RWPE2 (cell line): ENCODE measurements at places on chromosomes 4 and X.

DNA sequence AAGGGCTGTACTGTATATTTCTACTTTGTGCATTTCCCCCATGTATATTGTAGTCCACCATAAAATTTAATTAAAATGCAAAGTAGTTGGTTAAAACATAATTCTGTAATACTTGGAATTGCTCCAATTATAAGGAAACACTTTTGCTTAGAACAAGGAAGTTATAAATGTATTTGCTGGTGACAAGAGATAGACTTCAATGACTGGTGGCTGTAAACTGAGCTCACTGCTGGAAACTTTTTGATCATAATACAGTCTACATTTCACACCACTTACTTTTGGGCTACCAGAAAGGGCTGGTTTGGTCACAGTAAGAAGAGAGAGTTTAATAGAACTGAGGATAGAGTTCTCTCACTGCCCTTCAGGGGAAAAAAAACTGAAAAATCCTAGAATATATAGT, 32.7 kb downstream of the DCAF8L2 start:
- DNase-seq, result no peak
- no peaks in the 10 kb centered on the region for H3K27me3 ChIP-seq
- H3K36me3 ChIP-seq, result no peaks in the 10 kb centered on the region
- no peaks in the 10 kb centered on the region for H3K4me1 ChIP-seq
- H3K4me3 ChIP-seq, result no peak overlapping the region

DNA sequence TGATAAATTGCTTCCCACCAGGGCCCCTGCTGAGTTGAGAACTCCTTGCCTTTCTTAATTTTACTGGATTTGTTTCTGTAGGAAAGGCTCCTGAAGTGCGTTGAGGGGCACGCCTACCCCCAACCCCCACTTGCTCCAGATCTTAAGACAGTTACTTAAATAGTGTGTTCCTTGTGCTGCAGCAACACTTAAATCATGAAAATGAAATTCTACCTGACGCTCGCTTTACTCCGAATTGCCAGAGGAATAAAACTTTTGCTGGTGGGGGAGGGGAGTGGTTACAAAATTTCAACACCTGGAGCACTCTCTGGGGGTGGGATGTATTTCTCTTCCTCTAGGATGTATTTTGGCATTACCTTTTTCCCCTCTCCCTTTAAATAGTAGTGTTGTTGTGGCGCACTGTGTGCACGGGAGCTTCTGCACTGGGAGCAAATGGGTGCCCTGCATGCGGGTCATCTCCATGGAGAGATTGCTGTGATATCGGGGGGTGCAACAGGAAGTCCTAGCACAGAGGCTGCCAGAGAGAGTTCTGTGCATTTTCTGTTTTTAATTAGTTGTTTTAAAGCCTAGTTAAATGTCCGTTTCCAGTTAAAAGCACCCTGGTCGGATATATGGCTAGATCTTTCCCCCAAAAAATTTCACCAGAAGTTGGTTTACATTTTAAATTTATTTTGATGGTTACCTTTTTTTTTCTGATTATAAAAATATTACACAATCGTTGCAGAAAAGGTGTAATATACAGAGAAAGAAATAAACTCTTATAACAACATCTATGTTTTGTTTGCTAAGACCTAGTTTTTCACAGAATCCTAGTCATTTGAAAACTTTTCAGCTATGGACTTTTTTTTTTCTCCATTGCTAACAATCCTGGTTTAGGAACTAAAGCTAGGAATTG, 207.7 kb downstream of the SOWAHB start:
- peak overlapping the region; percentile 66 for H3K27ac ChIP-seq
- peaks cover 15% of the 10 kb centered on the region for H3K36me3 ChIP-seq
- H3K4me3 ChIP-seq, result peak overlapping the region; percentile 61

- H3K4me1 ChIP-seq, result no peaks in the 10 kb centered on the region
- DNase-seq, result no peak
- no peak overlapping the region for H3K4me3 ChIP-seq
- no peaks in the 10 kb centered on the region for H3K27me3 ChIP-seq
These were observed 135.7 kb upstream of the MAMLD1 start for GRCh38 chrX:150227321-150227860.

- H3K4me1 ChIP-seq, result no peaks in the 10 kb centered on the region
- no peak for DNase-seq
- no peak overlapping the region for H3K4me3 ChIP-seq
- no peaks in the 10 kb centered on the region for H3K27me3 ChIP-seq
- no peaks in the 10 kb centered on the region for H3K36me3 ChIP-seq
These were observed 68.5 kb upstream of the TMEM164 start for GRCh38 chrX:109934434-109934833.

DNA sequence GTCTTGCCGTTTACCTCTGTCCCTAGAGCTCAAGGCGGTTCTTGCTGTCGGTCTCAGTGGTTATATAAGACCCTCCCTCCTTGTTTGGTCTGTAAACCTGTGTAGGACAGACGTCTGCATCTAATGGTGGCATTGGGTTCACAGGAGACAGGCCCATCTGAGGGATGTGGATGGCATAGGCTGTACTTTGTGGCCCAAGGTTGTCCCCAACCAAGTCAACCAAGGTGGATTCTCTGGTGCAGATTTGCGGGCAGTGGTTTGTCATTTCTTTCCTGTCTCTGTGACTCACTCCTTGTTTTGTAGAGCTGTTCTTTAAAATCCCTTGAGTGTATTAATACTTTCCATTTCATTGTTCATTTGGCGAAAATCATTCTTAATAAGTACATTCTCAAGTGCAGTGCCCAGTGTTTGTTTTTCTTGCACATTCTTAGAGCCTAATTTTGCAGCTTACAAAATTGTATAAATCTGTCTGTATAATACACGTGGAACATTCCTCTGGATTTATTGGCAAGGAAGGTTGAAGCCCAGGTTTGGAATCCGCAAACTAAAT, 68.0 kb upstream of the TLR2 start:
- H3K27me3 ChIP-seq, result no peaks in the 10 kb centered on the region
- no peak for DNase-seq
- no peaks in the 10 kb centered on the region for H3K4me1 ChIP-seq
- H3K4me3 ChIP-seq, result no peak overlapping the region
- H3K36me3 ChIP-seq, result peaks cover 20% of the 10 kb centered on the region; the same call in 1 of the 2 replicates

- no peak for DNase-seq
- no peaks in the 10 kb centered on the region for H3K36me3 ChIP-seq
- no peaks in the 10 kb centered on the region for H3K27me3 ChIP-seq
- H3K4me3 ChIP-seq, result no peak overlapping the region
- H3K4me1 ChIP-seq, result peaks cover 5% of the 10 kb centered on the region
These were observed 54.0 kb upstream of the AMELX start for GRCh38 chrX:11239230-11239629.

GRCh38 chrX:120514236-120514635, 45.1 kb upstream of the LAMP2 start:
- H3K4me1 ChIP-seq, result peaks cover 7% of the 10 kb centered on the region
- H3K36me3 ChIP-seq, result no peaks in the 10 kb centered on the region
- no peaks in the 10 kb centered on the region for H3K27me3 ChIP-seq
- DNase-seq, result no peak
- no peak overlapping the region for H3K27ac ChIP-seq

DNA sequence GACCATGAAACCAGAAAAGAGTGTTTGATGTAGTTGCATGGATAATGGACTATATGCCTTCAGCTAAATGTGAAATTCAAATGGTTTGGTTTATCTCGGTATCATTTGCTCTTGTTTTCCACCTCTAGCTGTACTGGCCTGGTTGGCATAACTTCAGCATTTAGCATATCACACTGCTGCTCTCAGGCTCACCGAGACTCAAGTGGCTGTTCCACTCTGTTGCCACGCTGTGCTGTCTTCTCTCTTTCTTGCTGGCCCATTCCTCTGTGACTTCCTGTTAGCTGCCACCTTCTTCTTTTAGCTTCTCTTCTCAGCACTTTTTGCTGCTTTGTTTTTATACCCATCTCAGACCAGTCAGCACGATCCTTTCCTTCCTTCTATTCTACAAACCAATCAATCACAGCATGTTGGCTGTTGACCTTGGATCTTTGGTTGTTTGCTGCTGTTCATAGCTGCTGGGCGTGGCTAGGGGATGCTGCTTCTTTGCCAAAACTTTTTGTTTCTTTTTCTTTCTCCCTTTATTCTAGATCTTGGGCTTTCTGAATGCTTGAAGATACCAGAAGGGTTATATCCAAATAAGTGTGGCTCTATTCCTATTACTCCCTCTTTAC, 24.0 kb downstream of the INTS6L start:
- no peak overlapping the region for H3K27ac ChIP-seq
- no peak overlapping the region for H3K4me3 ChIP-seq
- H3K4me1 ChIP-seq, result no peaks in the 10 kb centered on the region
- H3K36me3 ChIP-seq, result no peaks in the 10 kb centered on the region

GRCh38 chr4:151690876-151691275, 69.9 kb downstream of the GATB start:
- H3K4me3 ChIP-seq, result no peak overlapping the region
- H3K36me3 ChIP-seq, result no peaks in the 10 kb centered on the region
- DNase-seq, result no peak
- no peak overlapping the region for H3K27ac ChIP-seq
- H3K4me1 ChIP-seq, result no peaks in the 10 kb centered on the region
- H3K27me3 ChIP-seq, result no peaks in the 10 kb centered on the region

DNA sequence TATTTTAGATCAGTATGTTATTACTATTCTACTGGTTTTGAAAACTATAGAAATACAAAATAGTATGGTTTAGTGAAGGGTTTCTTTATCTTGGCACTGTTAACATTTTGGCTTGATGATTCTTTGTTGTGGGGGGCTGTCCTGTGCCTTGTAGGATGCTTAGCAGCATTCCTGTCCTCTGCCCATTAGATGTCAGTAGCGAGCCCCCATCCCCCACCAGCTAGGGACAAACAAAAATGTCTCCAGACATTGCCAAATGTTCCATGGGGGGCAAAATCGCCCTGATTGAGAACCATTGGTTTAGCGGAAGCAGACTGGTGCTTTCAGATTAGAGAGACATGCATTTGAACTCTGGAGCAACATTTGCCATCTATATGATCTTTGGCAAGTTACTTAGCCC, 23.3 kb downstream of the SPARCL1 start:
- H3K4me1 ChIP-seq, result peaks cover 5% of the 10 kb centered on the region
- H3K4me3 ChIP-seq, result no peak overlapping the region
- DNase-seq, result no peak
- H3K36me3 ChIP-seq, result no peaks in the 10 kb centered on the region
- H3K27me3 ChIP-seq, result no peaks in the 10 kb centered on the region
- no peak overlapping the region for H3K27ac ChIP-seq

- no peaks in the 10 kb centered on the region for H3K36me3 ChIP-seq
- no peaks in the 10 kb centered on the region for H3K4me1 ChIP-seq
- H3K27ac ChIP-seq, result no peak overlapping the region
- H3K27me3 ChIP-seq, result no peaks in the 10 kb centered on the region
These were observed 23.2 kb downstream of the DIAPH2 start for GRCh38 chrX:96707804-96708203.

DNA sequence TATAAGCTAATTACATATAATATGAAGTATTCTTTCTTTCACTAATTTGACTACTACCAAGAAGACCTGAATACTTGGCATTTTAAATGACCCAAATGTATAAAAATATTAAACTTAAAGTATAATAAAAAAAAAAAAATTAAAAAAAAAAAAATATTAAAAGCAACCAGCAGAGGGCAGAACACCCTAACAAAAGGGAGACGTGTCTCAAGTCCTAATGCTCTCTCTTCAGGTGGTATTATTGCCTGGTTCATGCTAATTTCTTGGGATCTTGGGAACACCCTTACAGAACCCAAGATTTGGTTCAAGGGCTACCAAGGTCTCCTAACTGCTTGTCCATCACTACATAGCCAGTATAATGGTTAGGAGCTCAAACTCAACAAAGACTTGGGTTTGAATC, 754.8 kb downstream of the RAB28 start:
- H3K4me3 ChIP-seq, result no peak overlapping the region
- no peaks in the 10 kb centered on the region for H3K27me3 ChIP-seq
- H3K4me1 ChIP-seq, result no peaks in the 10 kb centered on the region
- no peaks in the 10 kb centered on the region for H3K36me3 ChIP-seq
- no peak overlapping the region for H3K27ac ChIP-seq
- DNase-seq, result no peak

DNA sequence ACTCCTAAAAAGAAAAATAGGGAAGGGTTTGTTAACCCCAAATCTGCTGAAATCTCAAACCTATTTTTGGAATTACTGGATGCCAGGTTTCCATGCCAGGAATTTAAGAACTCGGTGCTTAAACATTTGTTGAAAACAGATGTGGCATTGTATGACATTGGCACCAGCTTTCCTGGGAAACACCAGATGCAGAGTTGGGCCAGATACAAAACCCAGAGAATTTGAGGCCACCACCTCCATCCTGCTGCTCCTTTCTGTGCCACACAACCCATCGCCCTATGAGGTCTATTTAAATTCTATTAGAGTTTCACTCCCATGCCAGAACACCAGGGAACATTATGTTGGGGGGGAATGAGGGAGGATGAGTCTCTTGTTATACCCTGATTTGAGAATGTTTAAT, 71.7 kb downstream of the ARAP2 start:
- H3K27me3 ChIP-seq, result no peaks in the 10 kb centered on the region
- H3K4me3 ChIP-seq, result no peak overlapping the region
- H3K27ac ChIP-seq, result no peak overlapping the region

DNA sequence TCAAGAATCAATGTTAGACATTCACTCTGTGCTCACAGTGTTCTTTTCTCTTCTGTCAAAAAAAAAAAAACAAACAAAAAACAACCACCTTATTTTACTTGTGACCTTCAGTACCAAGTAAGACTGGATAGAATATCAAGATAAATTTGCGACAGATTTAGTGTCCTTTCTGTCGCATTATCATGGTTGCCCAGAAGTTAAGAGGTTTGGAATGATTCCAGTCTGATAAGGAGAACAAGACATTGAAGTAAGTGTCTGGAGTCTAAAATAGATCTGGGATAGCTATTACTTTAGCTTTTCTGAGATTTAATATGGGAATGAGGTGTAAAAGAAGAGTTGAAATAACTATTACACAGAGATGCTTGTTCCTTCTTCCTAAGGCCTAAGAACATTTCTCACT, 31.7 kb downstream of the SNCA start:
- no peaks in the 10 kb centered on the region for H3K27me3 ChIP-seq
- H3K36me3 ChIP-seq, result no peaks in the 10 kb centered on the region

- H3K27me3 ChIP-seq, result no peaks in the 10 kb centered on the region
- H3K36me3 ChIP-seq, result no peaks in the 10 kb centered on the region
- no peak for DNase-seq
- no peak overlapping the region for H3K27ac ChIP-seq
- no peak overlapping the region for H3K4me3 ChIP-seq
These were observed 120.3 kb downstream of the CHRNA9 start for GRCh38 chr4:40455340-40455902.

DNA sequence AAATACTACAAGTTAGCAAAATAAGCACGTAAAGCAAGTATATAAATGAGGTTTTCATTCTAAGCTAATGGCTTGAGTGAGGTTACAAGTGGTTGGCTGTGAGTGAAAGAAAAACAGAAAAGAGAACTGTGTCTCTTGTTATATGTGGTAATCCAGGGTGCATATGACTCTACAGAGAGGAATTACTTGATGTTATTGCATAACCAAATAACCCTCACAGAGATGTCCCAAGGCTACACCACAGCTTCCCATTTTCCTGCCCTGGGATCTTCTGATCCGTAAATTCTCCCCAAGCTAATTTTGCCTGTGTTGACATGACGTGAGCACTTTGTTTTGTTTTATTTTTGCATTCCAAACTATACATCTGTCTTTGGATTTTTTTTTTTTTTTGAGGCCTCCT, 470.0 kb upstream of the INTU start:
- no peak overlapping the region for H3K4me3 ChIP-seq
- no peak overlapping the region for H3K27ac ChIP-seq
- no peaks in the 10 kb centered on the region for H3K36me3 ChIP-seq
- no peaks in the 10 kb centered on the region for H3K27me3 ChIP-seq

GRCh38 chr4:109171070-109171469, 131.4 kb downstream of the COL25A1 start:
- H3K36me3 ChIP-seq, result no peaks in the 10 kb centered on the region
- H3K4me1 ChIP-seq, result peaks cover 3% of the 10 kb centered on the region
- H3K27ac ChIP-seq, result no peak overlapping the region
- H3K4me3 ChIP-seq, result no peak overlapping the region
